Left lung (tissue), 14 donors: ENCODE measurements at places on chromosomes 1 and 21. TPM values are rescaled to one million over a fixed set of nuclear protein-coding genes. Genes with fewer than 3 reads are reported as not detected.

USP1 gene
- 26.7 TPM for total RNA-seq

NDC1 gene
- total RNA-seq: 15.6 TPM

- no peak for DNase-seq
- H3K36me3 ChIP-seq: no peaks in the 10 kb centered on the region
- H3K27ac ChIP-seq: no peak overlapping the region
Measured at GRCh38 chr1:5567839-5568238, 424.4 kb downstream of the NPHP4 start.

DNA sequence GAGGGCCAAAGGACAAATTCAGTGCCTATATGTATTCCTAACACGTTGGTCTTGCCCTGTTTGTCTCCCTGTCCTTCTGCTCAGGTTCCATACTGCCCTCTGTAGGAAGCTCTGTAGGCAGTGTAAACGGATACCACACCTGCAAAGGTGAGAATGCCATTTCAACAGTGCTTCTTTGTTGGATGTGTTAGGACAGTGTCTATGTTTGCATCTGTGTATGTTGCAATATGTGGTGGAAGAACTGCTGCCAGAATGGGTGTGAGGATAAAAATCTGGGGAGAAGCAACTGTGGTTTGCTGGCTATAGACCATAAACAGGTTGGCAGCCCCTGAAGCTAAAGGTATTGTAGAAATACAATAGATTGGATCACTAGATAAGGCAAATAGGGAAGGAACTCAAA, 113.1 kb upstream of the BMP8A start:
- H3K27ac ChIP-seq: no peak overlapping the region
- H3K4me3 ChIP-seq: no peak overlapping the region
- no peaks in the 10 kb centered on the region for H3K27me3 ChIP-seq
- no peaks in the 10 kb centered on the region for H3K36me3 ChIP-seq

- no peaks in the 10 kb centered on the region for H3K27me3 ChIP-seq
- DNase-seq: no peak
- no peaks in the 10 kb centered on the region for H3K4me1 ChIP-seq
- no peak overlapping the region for H3K27ac ChIP-seq
- no peak overlapping the region for H3K4me3 ChIP-seq
Measured at GRCh38 chr1:53975861-53976260, 29.7 kb downstream of the LRRC42 start.

- H3K4me3 ChIP-seq: no peak overlapping the region
- no peaks in the 10 kb centered on the region for H3K27me3 ChIP-seq
- no peak for DNase-seq
- H3K4me1 ChIP-seq: peaks cover 2% of the 10 kb centered on the region
- H3K27ac ChIP-seq: no peak overlapping the region
Measured at GRCh38 chr1:162131400-162132321, 62.2 kb downstream of the NOS1AP start.

GRCh38 chr1:204858363-204858821, 12.3 kb upstream of the NFASC start:
- no peak for DNase-seq
- no peak overlapping the region for H3K4me3 ChIP-seq
- no peaks in the 10 kb centered on the region for H3K27me3 ChIP-seq
- no peak overlapping the region for H3K27ac ChIP-seq
- H3K4me1 ChIP-seq: no peaks in the 10 kb centered on the region

GRCh38 chr1:52358851-52359497, 7.0 kb downstream of the CC2D1B start:
- H3K27ac ChIP-seq: no peak overlapping the region
- H3K36me3 ChIP-seq: peaks cover 99% of the 10 kb centered on the region
- no peaks in the 10 kb centered on the region for H3K27me3 ChIP-seq

MYOM3 gene
- total RNA-seq: 0.44 TPM

GRCh38 chr1:5768014-5768413, 224.2 kb downstream of the NPHP4 start:
- no peak overlapping the region for H3K27ac ChIP-seq
- no peak overlapping the region for H3K4me3 ChIP-seq
- no peak for DNase-seq

DNA sequence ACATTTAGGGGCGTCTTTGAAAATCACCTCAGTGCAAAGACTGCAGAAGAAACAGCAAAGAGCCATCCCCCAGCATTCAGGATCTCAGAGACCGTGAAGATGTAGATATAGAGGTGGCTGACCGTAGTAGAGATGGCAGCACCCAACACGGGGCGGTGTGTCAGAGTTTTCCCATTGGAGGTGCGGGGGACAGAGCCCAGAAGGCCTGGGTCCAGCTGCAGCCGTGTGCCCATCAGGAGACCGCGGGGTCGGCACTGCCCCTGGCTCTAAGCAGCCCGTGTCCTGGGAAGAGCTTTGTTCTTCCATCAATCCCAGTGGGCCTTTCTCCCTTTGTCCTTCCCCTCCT, 1.1 kb downstream of the GABRD start:
- no peaks in the 10 kb centered on the region for H3K36me3 ChIP-seq
- peaks cover 9% of the 10 kb centered on the region for H3K4me1 ChIP-seq
- H3K27me3 ChIP-seq: peaks cover 98% of the 10 kb centered on the region
- no peak overlapping the region for H3K27ac ChIP-seq
- DNase-seq: no peak
